Mucosa of gallbladder (tissue), 1 donor: ENCODE measurements at places on chromosomes 6 and 20. TPM values are rescaled to one million over a fixed set of nuclear protein-coding genes. Genes with fewer than 3 reads are reported as not detected.

POU5F1 gene
- 9.7 TPM for total RNA-seq

RGS17 gene
- 3.5 TPM for total RNA-seq

GRCh38 chr6:167704396-167704901 lies 122.3 kb upstream of the AFDN start:
- DNase-seq = no peak

GRCh38 chr6:100451577-100451976 lies 13.1 kb downstream of the SIM1 start:
- DNase-seq = no peak

GRCh38 chr6:85372188-85372914 lies 77.5 kb upstream of the NT5E start:
- no peak for DNase-seq

DNA sequence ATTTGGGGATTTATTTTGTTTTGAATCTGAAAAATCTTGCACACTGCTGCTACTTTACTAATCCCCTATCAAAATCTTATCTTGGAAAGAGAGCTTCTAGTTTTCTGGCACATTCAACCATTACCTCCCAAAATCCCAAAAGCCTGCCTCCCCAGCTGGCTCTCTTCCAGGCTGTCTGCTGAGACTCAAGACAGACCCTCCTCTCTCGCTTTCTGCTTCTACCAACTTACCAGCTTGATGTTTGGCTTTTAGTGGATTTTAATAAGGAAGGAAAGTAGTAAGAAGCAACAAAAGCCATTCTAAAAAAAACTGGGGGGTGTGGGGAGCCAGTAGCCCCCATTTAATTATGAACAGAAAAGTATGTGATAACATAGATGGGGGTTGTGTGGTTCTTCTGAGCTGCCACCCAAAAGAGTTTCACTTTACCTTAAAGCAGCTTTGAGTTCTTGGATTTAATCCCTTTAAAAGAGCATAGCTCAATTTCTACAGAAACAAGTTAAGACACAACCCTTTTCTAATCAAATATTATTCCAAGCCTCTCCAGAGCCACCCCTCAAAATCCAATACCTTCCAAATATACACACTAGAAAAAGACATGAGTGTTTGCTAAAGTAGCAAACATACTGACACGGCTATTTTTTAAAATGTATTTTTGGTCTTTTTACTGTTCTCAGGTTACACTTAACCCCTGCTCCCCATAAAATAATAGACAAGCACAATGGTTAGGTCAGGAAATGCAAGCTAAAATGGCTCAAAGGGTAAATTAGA lies 71.7 kb downstream of the ATP9A start:
- no peak for DNase-seq

DNA sequence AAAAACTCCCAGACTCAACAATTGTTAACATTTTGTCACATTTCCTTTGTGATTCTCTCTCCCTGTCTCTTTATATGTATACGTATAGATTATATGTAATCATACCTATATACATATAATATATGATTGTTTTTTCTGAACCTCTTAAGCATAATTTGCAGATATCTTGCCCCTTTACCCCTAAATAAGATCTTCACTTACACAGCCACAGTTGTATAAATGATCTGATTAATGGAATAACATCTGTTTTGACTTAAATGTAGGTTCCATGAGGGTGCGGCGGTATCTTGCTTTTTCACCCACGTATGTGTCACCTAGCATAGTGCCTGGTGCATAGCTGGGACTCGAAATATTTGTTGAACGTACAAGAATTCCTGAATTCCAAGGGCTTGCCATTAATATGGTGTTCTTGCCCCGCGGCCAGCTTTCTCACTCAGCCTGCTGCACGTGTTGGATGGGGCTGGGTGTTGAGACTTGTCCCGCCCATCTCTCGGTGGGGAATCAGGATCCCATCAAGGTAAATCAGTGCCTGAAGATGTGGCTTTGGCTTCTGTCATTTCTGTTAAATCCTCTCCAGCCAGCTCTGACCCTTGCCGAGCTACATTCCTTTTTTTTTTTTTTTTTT lies 10.4 kb upstream of the MANBAL start:
- DNase-seq = no peak
